ENCODE measurements at places on chromosomes 4 and X.

GRCh38 chr4:165927366-165927765 lies 54.3 kb downstream of the TLL1 start:
- DNase-seq: no peak

- DNase-seq: no peak
Measured at GRCh38 chr4:68209003-68209402, 36.5 kb downstream of the TMPRSS11B start.

DNA sequence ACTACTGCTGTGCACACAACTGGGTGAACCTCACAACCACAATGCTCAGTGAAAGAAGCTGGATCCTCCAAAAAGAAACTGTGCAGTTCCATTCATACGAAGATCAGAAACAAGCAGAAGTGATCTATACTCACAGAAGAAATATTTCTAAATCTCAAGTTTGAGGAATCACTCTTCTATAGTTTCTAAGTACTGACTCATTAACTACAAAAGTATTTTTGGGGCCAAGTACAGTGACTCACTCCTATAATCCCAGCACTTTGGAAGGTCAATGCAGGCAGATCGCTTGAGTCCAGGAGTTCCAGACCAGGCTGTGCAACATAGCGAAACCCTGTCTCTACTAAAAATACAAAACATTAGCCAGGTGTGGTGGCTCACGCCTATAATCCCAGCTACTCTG lies 51.3 kb upstream of the RELL1 start:
- DNase-seq: no peak

DNA sequence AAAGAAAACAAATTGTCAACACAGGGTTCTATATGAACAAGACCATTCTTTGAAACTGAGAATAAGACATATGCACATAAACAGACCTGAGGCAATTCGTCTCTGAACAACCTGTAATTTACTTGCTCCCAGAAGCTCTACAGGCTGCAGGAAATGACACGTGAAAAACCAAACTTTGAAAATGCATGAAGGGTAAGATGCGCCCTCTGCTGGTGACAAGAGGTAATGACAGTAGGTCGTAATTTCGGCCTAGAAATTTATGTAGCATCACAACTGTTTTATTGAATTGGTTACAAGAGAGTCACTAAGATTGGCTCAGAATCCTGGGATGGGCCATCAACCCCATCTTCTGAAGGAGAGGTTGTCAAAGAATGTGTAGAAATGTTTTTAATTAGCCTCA lies 276.5 kb downstream of the PPP4R3C start:
- DNase-seq: no peak

DNA sequence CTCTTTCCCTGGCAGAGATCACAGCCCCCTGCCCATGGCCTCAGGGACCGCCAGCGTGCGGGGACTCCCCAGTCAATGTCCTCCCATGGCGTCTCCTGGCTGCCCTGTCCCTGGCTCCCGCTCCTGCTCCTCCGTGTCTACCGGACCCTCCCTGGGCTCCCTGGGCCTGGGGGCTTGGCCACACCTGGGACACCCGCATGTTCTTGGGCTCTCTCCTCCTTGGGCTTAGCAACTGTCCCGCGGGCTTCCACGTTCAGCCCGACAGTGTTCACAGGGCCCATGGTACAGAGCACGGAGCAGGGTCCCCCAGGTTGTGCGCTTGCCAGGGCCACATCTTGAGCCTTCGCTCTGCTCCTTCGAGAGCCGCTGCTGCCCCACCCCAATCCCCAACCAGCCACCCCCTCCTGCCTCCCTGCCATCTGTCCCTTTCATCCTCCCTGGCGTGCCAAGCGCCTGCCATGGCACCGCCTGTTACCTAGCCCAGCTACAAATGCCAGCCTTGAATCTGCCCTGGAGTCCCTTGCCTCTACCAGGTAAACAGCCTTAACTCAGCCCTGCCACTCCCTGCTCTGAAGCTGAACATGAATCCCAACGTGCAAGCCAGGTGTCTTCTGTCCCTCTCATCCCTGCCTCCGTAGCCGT lies 3.9 kb downstream of the AVPR2 start:
- DNase-seq: no peak

GRCh38 chr4:119189638-119190037 lies 22.9 kb upstream of the USP53 start:
- no peak for DNase-seq

DNA sequence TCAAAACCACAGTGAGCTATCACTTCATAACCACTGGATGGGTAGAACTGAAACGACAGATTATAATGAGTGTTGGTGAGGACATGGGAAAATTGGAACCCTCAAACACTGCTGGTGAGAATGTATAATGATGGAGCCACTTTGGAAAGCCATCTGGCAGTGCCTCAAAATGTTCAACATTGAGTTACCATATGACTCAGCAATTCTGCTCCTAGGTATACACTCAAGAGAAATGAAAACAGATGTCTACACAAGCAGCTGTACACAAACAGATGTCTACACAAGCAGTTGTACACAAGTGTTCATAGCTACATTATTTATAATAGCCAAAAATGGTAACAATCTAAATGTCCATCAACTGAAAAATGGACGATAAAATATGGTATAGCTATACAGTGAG lies 143.9 kb downstream of the PDGFRA start:
- DNase-seq: no peak

- no peak for DNase-seq
Measured at GRCh38 chrX:24228596-24228995, 79.1 kb downstream of the ZFX start.

DNA sequence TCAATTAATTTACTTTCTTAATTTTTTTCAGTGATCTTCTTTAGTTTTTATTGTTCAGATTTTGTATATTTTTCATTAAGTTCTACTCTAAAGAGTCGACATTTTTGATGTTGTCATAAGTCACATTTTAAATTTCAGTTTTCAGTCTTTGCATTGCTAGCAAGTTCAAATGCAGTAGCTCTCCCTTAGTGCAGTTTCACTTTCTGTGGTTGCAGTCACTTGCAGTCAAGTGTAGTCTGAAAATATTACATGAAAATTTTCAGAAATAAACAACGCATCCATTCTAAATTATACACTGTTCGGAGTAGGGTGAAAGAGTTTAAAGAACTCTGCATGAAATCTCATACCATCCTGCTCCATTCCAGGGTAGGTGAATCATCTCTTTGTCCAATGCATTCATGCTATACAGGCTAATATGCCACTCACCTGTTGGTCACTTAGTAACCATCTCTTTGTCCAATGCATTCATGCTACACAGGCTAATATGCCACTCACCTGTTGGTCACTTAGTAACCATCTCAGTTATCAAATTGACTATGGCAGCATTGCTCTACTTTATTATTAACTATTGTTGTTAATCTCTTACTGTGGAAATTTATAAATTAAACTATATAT lies 356.9 kb downstream of the STPG2 start:
- DNase-seq: no peak

- no peak for DNase-seq
Measured at GRCh38 chrX:153450949-153451277, 5.1 kb upstream of the TREX2 start.

- DNase-seq: no peak
Measured at GRCh38 chrX:42748067-42748850, 29.7 kb downstream of the PPP1R2C start.

- DNase-seq: no peak
Measured at GRCh38 chrX:9440116-9440844, 24.6 kb upstream of the TBL1X start.

GRCh38 chrX:37926700-37927099 lies 79.3 kb upstream of the DYNLT3 start:
- DNase-seq: no peak

DNA sequence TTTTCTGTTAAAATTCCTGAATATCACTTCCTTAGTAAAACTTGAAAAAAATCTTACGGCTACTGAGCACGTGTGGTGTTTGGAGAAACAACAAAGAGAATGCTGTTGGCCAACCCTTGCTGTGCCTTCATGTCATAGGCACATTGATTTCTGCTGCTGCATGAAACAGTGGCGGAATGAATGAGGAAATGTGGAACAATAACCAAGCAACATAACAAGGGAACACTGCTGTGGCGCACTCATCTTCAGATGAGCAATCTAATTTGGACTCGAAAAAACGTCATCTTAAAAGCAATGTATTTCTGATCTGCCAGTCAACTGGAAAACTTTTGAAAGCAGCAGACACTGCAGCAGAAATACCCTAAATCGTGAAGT lies 51.4 kb downstream of the PROM1 start:
- no peak for DNase-seq

DNA sequence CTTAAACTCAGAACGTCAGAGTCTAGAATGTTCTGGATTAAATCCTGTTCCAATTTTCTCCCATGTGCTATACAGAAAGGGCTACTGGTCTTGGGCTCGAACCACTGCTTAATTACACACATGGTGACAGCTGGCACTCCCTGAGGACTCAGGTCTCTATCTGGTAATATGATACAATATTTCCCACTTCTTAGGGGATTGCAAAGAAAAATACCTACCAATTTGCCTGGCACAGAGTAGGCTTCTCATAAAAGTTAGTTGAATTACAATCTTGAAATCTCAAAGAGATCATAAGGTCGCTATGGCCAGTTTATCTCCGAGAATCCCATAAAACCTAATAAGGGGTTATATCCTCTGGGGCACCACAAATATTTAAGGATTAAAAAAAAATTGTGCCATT lies 8.6 kb downstream of the GPM6B start:
- DNase-seq: no peak

DNA sequence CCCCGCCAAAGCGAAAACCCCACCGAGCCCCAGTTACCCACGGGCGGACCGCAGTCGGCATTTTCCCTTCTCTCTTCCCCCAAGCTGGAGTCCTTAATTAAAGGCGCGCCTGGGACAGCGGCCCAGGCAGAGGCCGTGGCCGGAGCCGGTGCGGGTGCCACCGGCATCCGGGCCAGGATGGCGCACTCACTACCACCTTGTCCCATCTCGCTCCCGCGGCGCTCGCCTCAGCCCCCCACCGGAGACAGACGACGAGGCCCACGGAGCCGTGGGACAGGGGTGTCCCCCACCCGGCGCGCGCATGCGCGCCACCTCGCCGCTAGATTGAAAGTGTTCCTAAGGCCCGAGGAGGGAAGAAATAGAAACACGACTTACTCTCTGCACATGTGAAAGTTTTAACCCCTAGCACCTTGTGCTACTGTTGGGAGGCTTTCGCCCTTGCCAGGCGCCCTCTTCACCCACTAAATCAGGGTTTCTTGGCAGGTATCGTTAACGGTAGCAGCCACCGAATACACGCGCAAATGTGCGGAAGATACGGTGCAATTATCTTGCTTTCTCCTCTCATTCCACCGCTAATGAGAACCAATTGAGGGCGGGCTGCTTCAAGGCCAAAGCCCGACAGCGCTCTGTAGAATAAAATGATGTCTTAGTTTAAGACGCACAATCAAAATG lies 64.3 kb upstream of the CCDC160 start:
- peak; percentile 15 for DNase-seq

GRCh38 chrX:10246846-10247245 lies 90.1 kb downstream of the CLCN4 start:
- no peak for DNase-seq

DNA sequence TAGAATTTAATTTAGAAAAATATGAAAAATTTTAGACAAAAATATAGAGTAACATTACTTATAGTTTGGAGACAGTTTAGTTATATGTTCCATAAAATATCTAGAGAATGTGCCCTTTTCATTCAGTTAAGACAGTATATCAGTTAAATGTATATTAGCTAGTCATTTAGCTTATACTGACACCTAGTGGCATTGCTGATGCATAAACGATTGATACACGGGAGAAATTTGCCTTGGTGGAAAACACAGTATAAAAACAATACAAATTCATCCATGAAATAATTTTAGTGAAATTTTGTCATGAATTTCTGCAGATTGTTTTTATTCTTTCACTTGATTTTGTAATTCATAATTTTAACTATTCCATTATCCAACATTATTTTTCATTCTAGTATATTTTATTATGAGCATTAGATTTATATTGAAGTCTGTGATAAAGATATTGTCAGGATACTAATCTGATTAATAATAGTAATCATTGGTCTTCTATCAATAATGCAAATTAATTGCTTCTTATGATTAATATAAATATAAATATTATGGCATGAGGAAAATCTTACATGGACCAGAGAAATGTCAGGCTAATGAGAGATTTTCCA lies 219.0 kb downstream of the TLL1 start:
- no peak for DNase-seq

DNA sequence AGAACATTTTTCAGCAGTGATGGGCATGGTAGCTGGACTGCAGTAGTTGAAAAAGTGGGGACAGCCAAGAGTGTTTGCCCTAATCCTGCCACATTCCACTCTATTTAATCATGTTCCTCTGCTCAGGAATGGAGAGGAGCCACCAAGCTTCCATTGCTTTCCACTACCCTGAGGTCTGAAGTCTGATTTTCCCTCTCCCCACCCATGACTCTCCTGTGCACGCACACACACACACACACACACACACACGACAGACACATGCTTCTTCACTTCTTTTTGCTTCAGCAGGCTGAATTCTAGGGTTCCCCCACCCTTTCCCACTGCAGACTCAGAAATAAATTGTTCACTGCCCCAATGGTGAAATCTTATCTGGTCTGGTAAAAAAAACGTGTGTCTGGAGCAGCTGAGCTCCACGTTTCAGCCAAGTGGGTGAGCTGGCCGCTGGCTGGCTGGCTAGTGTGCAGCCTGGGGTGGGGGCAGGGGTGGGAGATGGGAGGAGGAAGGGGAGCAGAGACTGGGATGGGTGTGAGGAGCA lies 142.7 kb upstream of the NALF2 start:
- DNase-seq: no peak

GRCh38 chr4:6178757-6179156 lies 21.6 kb downstream of the JAKMIP1 start:
- DNase-seq: no peak

DNA sequence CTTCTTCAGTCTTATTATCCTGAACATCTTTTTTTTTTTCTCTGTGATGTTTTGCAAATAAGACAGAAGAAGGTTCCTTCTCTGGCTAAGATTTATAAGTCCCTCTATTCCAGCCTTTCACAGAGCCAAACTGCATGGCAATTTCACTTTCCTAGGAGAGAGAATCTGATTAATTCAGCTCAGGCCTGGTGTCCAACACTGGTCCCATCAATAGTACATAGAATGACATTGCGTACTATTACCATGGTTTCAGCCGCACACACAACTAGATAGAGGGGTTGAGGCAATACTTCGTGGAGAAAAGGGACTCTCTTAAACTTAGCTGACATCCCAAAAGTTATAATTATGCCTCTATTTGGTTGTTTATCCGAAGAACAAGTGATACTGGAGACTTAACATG lies 18.5 kb downstream of the DCAF8L2 start:
- DNase-seq: no peak

DNA sequence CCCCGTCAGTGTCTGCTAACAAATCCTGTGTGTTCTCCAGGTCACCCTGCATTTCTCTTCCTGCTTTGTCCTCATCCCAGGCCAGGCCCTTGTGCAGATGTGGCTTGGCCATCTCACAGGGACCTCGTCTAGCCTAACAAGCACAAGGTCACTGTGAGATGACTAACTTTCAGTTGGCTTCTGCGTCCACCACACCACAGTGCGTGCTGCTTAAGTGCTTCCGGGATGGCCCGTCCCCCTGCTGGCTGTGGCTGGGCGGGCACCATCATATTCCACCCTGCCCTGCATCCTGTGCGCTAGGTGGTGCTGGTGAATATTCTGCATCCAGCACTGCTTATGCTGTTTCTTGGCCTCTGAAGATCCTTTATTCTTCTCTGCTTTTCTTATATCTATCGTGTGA lies 33.8 kb downstream of the RBBP7 start:
- DNase-seq: peak; percentile 43

- peak; percentile 22 for DNase-seq
Measured at GRCh38 chrX:68647156-68647957, at the start of gene STARD8. Gene STARD8 (plus strand): TSS chrX:68647666. CDS start chrX:68647883, 217 bp downstream.

All from endothelial cell (in vitro differentiated cells).